ENCODE measurements at places on chromosomes 12 and 14.

- DNase-seq: no peak
Observed at GRCh38 chr12:563787-564298, 99.4 kb downstream of the NINJ2 start.

- no peak for DNase-seq
Observed at GRCh38 chr14:61756135-61756534, 6.1 kb upstream of the SNAPC1 start.

GRCh38 chr12:93297032-93297431 lies 80.7 kb upstream of the NUDT4 start:
- DNase-seq: no peak

DNA sequence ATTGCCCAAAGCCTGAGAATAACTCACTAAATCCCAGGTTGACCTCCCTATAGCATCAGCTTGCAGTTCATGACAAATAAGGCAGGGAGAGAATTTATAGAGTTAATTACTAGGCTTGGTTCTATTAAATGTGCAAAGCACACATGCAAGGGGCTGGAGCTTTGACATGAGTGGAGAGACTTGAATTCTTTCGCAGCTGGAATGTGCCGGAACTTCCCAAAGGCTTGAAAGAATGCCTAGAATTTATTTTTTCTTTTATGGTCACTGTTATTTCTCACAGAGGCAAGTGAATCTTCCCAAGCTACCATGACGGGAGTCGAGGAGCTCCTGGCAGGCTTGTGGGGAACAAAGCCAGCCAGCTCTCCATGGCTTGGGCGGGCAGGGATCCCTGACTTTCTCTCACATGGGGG lies 95.5 kb upstream of the USP44 start:
- DNase-seq: no peak

DNA sequence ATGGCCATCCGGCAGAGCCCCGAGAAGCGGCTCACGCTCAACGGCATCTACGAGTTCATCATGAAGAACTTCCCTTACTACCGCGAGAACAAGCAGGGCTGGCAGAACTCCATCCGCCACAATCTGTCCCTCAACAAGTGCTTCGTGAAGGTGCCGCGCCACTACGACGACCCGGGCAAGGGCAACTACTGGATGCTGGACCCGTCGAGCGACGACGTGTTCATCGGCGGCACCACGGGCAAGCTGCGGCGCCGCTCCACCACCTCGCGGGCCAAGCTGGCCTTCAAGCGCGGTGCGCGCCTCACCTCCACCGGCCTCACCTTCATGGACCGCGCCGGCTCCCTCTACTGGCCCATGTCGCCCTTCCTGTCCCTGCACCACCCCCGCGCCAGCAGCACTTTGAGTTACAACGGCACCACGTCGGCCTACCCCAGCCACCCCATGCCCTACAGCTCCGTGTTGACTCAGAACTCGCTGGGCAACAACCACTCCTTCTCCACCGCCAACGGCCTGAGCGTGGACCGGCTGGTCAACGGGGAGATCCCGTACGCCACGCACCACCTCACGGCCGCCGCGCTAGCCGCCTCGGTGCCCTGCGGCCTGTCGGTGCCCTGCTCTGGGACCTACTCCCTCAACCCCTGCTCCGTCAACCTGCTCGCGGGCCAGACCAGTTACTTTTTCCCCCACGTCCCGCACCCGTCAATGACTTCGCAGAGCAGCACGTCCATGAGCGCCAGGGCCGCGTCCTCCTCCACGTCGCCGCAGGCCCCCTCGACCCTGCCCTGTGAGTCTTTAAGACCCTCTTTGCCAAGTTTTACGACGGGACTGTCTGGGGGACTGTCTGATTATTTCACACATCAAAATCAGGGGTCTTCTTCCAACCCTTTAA lies 1.5 kb downstream of the FOXG1 start:
- no peak for DNase-seq

DNA sequence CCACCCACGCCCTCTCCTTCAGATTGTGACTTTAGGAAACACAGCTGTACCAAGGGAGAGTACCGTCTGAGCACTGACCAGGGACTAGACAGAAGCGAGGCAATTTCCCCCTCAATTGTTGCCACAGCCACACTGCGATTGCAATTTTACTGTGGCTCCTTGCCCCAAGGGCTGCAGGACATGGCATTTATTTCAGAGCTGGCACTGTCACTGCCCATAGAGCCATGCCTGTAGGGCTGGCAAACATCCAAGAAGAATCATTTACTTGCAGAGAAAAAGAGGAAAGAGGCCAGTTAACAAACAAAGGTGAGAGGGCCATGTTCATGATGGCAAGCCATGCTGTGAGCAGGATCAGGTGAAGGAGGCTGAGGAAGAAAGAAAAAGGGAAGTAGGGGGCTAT lies 129.6 kb downstream of the EMP1 start:
- DNase-seq: no peak

DNA sequence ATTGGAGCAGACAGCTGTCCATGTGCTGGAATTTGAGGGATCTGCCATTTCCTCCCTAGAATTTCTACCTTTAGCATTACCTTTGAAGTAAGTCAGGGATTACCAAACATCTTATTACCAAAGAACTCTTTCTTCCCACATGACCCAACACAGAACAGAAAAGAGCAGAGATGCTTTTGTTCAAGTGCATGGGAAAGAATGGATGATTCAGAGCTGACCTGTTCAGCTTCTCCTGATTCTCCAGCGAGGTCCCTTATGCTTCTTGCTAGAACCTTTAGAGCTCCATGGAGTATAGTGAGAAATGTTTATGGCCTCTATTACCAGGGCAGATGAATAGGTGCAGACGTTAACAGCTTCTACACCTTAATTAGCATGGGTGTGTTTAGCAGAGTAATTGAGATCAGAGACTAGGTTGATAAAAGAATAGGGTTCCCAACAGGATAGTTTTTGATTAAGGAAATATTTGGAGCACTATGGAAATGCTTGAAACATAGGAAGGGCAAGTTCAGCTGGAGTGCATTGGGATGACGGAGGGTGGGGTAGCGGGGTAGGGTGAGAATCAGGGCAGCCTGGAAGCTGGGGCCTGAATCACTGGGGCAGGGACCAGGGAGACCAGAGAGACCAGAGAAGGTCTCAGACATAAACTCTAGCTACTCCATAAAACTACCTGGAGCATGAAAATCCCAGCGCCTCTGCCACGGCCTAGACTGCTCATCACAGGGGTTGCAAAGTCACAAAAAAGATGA lies 223.7 kb downstream of the CACNA1C start:
- no peak for DNase-seq

DNA sequence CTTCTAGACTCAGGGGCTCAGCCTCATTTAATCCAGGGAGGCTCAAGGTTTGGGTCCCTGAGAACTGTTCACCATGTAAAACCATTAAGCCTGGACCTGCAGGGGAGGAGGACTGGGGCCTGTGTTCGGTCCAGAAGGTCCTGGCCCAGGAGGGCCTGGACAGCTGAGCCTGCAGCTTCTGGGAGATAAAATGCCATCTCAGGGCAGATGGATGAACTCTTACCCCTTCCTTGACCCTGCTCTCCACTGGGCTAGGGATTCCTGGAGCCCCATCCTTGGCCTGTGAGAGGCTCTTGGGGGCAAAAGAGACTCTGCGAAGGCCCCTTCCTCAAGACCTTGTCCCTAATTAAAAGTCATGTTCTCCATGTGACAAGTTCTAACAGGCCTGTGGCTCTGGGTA lies 51.2 kb downstream of the PRMT8 start:
- no peak for DNase-seq

DNA sequence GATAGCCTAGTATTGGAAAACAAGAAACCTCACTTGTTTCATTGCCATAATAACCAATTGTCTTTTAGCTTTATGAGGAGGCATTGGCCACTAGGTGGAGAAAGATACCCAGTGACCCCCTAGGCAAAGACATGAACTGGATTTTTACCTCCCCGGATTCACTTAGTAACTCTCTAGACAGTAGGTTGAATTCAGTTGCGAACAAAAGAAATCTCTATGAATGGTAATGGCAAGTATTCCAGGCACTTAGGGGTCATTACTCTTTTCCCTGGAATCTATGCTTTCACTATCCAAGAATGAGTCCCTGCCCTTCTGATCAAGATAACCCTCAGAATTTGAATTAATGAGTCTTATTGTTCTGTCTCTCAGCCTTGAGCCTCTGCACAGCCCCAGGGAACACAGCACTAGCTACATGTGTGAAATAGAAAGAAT lies 29.5 kb upstream of the RHOJ start:
- DNase-seq: no peak

DNA sequence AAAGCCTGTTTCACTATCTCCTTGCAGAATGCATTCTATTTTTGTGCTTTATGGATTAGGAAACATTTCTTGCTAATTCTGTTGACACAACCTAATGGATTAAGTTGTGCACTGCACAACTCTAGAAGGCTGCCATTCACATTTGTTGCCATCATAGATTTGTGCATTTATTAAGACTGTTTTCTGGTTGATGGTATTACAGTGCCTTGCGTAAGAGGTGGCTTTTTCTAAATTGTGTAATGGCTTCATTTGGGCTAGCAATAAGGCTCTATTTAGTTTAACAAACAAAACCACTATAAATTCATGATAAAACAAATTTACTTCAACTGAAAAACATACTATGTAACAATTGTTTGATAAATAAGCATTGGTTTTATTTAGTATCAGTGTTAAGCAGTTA lies 175.9 kb downstream of the TRHDE start:
- DNase-seq: no peak

Data from C1 segment of cervical spinal cord (tissue), 14 donors.